CD4-positive, alpha-beta T cell (primary cell): ENCODE measurements at places on chromosomes 4 and X. TPM values are rescaled to one million over a fixed set of nuclear protein-coding genes. Genes with fewer than 3 reads are reported as not detected.

Gene NRK
- total RNA-seq: not detected

Gene STK32B
- not detected for total RNA-seq

Gene NKX3-2
- total RNA-seq: not detected

Gene POU4F2
- total RNA-seq: not detected

Gene TCEAL1
- total RNA-seq: 4.0 TPM

Gene NLGN4X
- total RNA-seq: 0.11 TPM

Gene CFAP47
- not detected for total RNA-seq

Gene BMP15
- not detected for total RNA-seq

Gene SLITRK4
- not detected for total RNA-seq

Gene MAGEA6
- total RNA-seq: not detected

Gene MAGEB10
- not detected for total RNA-seq

Gene SYN1
- total RNA-seq: 0.27 TPM

Gene SOX3
- not detected for total RNA-seq

Gene MAGEA11
- not detected for total RNA-seq

Gene NLRP2B
- total RNA-seq: not detected

Gene SPIN4
- 1.0 TPM for total RNA-seq

Gene ADH1A
- total RNA-seq: not detected

Gene GLRB
- not detected for total RNA-seq

Gene GPR119
- not detected for total RNA-seq

Gene RGN
- total RNA-seq: not detected

Gene ATRX
- 72.7 TPM for total RNA-seq

Gene IBSP
- total RNA-seq: not detected

Gene SMIM10
- total RNA-seq: not detected

Gene SMIM43
- not detected for total RNA-seq
